H54 (cell line): ENCODE measurements at places on chromosomes 1 and 21.
A peak's percentile ranks its signal among the peaks of the same experiment; 100 is the strongest.

DNA sequence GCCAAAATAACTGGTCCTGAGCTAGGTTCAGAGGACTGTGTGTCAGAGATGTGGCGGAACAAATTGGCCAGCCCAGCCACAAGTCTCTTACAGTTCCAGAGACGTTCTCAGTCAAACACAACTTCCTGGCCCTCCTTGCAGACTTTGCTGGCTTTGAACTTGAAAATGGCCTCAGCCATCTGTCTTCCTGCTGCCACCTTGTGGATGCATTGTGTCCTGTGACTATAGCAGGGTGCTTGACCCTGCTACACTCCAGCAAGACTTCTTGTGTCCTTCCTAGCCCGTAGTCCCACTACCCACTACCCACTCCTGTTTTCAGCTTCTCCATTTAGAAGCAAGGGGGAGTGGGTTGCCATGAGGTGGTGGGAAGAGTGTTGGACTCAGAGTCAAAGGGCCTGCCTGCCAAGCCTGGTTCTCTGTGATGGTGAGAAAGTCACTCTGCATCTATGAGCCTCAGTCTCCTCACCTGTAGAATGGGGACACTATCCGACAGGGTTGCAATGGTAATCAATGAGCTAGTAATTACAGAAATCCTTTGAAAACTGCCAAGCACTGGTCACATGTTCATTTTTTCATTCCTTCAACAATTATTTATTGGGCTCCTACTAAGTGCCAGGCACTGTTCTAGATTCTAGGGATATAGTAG is 109.9 kb downstream of the IGSF21 start:
- peak; percentile 30 for DNase-seq

DNA sequence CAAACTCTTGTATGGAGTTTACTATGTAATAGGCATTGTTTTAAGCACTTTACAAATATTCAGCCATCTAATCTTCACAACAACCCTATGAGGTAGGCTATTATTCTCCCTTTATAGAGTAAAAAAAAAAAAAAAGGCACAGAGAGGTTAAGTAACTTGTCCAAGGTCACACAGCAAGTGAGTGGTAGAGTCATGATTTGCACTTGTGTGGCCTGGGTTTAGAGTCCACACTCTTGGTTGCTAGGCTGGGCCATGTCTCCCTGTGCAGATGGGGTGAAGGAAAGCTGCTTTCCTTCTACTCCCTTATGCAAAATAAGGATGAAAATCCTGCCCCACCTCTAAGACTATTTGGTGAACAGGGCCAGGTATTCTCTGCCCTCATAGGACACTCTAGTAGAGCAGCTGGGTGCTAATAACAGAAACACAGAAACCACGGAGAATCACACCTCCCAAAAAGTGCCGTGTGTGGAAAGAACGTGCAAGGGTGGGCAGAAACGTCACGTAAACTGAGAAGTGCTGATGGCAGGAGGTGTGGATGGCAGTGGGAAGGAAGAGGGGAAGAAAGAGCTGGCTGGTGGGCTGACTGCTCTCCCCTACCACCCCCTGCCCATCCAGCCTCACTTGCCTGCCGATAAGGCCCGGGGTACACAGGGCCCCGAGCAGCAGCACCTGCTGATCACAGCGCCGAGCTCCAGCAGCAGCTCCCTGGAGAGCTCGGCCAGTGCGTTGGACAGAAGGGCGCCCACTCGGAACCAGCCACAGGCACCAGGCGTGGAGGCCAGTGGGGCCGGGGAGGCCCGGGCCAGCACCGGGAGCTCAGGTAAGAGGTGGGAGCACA is 28.3 kb upstream of the VPS13D start:
- no peak for DNase-seq

DNA sequence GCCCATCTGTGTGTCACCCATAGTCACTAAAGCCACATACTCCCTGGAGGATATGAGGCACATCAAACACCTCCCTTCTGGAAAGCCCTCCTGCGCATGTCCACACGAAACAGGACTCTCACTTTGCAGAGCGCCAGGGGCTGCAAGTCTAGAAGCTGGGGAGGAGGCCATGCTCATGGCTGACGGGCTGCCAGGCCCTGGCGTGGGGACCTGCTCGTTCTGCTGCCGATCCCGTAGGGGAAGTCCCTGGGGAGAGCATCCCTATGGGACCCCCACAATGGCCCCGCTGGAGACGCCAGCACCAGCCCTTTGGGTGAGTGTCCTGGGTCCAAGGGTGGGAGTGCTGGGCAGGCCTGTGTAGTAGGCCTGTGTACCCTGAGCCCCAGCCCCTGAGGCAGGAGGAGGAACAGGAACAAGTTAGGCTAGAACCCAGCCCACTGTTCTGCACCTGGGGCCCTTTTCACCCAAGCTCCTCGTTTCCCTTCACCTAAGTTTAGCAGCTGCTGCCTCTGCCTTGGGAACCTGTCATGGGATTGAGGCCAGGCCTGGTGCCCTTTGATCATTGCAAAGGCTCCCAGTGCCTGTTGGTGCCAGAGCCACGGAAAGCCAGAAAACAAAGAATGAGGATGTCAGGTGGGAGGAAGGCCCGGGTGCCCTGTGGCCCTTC is 9.9 kb downstream of the FAM3B start:
- DNase-seq, result no peak

GRCh38 chr1:59917026-59917784 is 9.4 kb downstream of the CYP2J2 start:
- no peak for DNase-seq

GRCh38 chr1:164443166-164443565 is 115.8 kb upstream of the PBX1 start:
- DNase-seq, result no peak

DNA sequence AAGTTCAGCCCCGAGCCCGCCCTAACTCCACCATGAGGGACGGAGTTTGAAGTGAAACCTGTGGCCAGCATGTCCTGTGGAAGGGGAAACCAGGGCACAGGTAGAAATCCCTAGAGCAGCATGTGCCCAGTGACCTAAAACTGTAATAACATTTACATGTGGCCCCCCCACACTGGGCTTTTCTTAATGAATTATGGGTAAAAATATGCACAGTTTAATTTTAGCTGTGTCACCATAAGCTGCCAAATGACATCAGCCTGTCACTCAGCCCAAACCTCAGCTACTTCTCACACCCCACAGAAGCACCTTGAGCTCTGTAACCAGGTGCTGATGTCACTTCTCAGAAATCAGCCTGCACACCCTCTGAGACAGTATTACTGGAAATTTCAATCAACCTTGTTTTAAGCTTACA is 50.0 kb upstream of the SLC19A1 start:
- DNase-seq, result no peak

DNA sequence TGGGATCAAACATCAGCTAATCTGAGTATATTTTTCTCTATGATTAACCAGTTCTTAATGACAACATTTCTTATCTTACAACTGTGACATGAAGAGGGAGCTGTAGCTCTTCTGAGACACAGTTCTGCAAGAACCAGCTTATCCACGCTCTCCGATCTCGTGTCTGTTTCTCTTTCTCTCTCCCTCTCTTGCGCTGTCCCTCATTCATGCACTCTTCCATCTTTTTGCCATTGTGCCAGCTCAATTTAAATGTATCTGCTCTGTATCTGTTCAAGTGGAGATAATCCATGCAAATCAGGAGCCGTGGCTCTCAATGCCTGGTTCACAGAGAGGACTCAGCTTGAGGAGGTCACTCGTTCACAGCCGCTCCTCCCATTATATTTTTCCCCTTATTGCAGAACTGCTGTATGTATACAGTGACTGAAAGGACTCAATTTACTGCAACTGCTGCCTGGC is 494.7 kb upstream of the ADGRL2 start:
- DNase-seq, result no peak

DNA sequence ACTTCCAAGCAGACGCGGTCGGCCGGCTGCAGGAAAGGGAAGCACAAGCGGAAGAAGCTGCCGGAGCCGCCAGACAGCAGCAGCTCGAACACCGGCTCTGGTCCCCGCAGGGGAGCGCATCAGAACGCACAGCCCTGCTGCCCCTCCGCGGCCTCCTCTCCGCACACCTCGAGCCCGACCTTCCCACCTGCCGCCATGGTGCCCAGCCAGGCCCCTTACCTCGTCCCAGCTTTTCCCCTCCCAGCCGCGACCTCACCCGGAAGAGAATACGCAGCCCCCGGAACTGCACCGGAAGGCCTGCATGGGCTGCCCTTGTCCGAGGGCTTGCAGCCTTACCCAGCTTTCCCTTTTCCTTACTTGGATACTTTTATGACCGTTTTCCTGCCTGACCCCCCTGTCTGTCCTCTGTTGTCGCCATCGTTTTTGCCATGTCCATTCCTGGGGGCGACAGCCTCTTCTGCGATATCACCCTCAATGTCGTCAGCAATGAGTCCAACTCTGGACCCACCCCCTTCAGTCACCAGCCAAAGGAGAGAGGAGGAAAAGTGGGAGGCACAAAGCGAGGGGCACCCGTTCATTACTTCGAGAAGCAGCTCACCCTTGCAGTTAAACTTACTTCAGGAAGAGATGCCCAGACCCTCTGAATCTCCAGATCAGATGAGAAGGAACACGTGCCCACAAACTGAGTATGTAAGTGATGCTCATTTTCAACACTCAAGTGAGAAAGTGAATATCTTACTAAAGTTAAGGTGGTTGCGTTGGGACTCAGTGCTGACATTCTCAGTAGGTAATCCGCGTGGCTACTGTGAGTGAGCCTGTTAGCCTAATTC is 25.5 kb downstream of the UTS2 start:
- no peak for DNase-seq

GRCh38 chr1:185435696-185436379 is 118.8 kb upstream of the IVNS1ABP start:
- DNase-seq, result no peak

GRCh38 chr1:66446261-66447001 is 87.5 kb upstream of the SGIP1 start:
- peak; percentile 6 for DNase-seq
